ENCODE measurements at places on chromosomes 7 and 10. TPM values are rescaled to one million over a fixed set of nuclear protein-coding genes. Genes with fewer than 3 reads are reported as not detected.
A peak's percentile ranks its signal among the peaks of the same experiment; 100 is the strongest.

GRCh38 chr10:70969188-70969587 lies 80.8 kb upstream of the PCBD1 start:
- no peaks in the 10 kb centered on the region for H3K27me3 ChIP-seq
- H3K4me1 ChIP-seq, result no peaks in the 10 kb centered on the region
- no peaks in the 10 kb centered on the region for H3K36me3 ChIP-seq
- no peak for DNase-seq

The PRPS1L1 gene
- total RNA-seq, result not detected

GRCh38 chr10:15137036-15137359 lies 31.5 kb downstream of the NMT2 start:
- H3K27me3 ChIP-seq, result no peaks in the 10 kb centered on the region
- no peak for DNase-seq
- no peak overlapping the region for H3K27ac ChIP-seq
- peaks cover 43% of the 10 kb centered on the region for H3K36me3 ChIP-seq
- no peaks in the 10 kb centered on the region for H3K4me1 ChIP-seq

DNA sequence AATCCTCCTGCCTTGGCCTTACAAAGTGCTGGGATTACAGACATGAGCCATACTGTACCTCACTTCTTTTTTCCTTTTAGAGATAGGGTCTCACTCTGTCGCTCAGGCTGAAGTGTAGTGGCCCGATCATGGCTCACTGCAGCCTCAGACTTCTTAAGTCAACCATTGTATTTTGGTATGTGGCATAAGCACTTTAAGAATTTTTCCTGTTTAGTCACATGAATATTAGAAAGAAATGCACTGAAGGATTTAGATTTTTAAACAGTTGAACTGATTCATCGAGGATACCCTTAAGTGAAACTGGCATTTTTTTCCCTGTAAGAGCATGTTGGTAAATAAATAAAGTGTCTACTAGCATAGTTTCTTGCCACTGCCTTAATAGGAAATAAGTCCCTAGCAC lies 319.3 kb upstream of the CACNA2D1 start:
- no peaks in the 10 kb centered on the region for H3K4me1 ChIP-seq
- DNase-seq, result no peak
- no peak overlapping the region for H3K27ac ChIP-seq

DNA sequence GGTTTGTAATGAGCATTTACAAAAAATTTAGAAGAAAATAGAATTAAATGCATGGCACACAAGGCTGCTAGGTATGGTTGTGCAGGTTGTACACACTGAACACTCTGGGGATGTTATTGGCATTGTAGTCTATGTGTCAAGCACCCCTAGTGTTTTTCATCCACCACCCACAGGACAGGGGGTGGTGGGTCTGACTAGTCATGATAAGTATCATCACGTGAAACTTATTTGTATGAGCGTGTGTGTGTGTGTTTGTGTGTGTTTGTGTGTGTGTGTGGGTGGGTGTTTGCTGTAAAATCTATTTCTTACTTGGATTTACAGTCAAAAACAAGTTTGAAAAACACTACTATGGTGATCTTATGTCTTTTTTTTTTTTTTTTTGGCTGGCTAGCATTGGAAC lies 66.5 kb downstream of the MAP3K8 start:
- H3K27ac ChIP-seq, result no peak overlapping the region
- no peak for DNase-seq
- no peaks in the 10 kb centered on the region for H3K36me3 ChIP-seq
- H3K4me3 ChIP-seq, result no peak overlapping the region
- peaks cover 40% of the 10 kb centered on the region for H3K4me1 ChIP-seq

The TMEM130 gene
- 3.1 TPM for total RNA-seq

GRCh38 chr7:21099432-21099831 lies 312.7 kb upstream of the SP8 start:
- no peaks in the 10 kb centered on the region for H3K4me1 ChIP-seq
- H3K4me3 ChIP-seq, result no peak overlapping the region
- no peaks in the 10 kb centered on the region for H3K27me3 ChIP-seq
- no peak for DNase-seq
- no peak overlapping the region for H3K27ac ChIP-seq

DNA sequence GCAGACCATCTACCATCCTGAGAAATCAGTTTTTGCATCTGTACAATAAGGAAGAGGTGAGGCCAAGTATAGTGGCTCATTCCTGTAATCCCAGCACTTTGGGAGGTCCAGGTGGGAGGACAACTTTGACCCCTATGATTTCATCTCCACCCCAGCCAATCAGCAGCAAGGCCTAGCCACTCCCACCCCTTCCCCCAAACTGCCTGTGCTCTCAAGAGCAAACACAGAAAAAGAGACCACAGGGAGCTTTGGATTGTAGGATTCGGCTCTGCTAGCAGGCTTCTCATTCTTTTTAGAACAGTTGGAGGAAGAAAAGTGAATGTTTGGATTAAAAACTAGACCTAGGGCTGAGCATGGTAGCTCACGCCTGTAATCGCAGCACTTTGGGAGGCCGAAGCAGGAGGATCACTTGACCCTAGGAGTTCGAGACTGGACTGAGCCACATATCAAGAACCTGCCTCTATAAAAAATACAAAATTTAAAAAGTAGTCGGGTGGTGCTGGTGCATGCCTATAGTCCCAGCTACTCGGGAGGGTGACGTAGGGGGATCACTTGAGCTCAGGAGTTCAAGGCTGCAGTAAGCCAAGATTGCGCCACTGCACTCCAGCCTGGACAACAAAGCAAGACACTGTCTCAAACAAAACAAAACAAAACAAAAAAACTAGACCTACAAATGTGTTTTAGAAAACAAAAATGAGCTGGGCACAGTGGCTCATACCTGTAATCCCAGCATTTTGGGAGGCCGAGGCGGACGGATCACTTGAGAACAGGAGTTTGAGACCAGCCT lies 25.1 kb upstream of the PROSER2 start:
- no peaks in the 10 kb centered on the region for H3K4me1 ChIP-seq
- no peak overlapping the region for H3K4me3 ChIP-seq
- no peaks in the 10 kb centered on the region for H3K27me3 ChIP-seq

- no peak for DNase-seq
- H3K4me3 ChIP-seq, result no peak overlapping the region
- no peaks in the 10 kb centered on the region for H3K36me3 ChIP-seq
- H3K27ac ChIP-seq, result no peak overlapping the region
- peaks cover 5% of the 10 kb centered on the region for H3K4me1 ChIP-seq
These were observed 695.8 kb downstream of the TYW1 start for GRCh38 chr7:67692425-67692824.

DNA sequence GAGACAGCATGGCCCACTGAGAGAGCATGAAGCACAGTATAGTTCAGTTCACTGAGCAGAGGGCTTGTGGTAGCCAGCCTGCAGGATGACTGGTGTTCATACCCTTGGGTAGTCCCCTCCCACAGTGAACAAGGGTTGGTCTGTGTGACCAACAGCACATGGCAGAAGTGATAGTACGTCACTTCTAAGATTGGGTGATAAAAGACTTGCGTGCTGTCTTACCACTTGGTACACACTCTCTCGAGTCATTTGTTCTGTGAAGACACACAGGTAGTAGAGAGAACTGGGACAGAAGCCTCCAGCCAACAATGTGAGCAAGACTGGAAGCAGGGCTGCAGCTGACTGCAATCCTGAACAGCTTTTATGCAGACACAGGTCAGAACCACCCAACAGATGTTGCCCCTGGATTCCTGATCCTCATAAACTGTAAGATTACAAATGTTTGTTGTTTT lies 14.6 kb downstream of the EPC1 start:
- no peak overlapping the region for H3K4me3 ChIP-seq
- no peak for DNase-seq
- H3K36me3 ChIP-seq, result no peaks in the 10 kb centered on the region
- H3K27ac ChIP-seq, result peak overlapping the region; percentile 9
- no peaks in the 10 kb centered on the region for H3K27me3 ChIP-seq

DNA sequence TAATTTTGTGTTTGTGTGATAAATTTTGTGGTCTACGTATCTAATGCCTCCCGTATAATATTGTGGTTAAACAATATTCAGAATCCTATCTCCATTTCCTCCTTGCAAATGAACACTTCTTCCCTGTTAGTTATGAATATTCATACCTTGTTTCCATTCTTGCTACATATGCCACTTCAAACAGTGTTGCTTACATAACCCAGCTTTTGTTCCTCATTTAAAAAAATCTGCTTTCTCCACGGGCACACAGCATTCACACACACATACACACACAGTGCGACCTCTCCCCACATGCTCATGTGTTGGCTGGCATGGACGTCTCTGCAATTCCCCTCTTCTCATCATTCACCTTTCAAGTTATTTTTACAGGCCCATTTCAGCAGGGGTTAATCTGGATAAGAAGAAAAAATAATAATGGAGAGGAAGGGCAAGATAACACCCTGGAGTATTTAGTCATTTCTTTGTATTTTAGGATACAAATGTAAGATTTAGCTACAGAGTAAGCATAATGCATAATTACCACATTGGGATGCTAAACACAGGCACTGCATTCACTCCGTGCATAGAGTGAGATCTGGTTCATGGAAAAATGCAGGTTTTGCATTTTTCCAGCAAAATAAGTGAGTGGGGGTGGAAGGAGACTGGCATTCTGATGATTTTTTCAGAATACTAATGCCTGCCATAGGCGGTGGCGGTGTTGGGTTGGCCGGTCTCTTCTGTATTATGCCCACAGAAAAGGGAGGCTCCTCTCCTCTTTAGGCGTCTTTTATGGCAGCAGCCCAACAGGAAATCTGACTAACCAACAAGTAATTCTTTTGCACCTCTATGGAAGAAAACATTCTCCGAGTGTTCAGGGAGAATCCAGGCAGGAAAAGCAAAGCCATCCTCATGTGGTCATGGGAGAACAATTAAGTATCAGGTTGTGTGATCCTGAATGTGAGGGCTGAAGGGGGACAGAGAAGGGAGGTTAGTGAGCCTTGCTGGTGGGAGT lies 31.7 kb upstream of the ELMO1 start:
- no peaks in the 10 kb centered on the region for H3K4me1 ChIP-seq
- no peak overlapping the region for H3K4me3 ChIP-seq
- H3K36me3 ChIP-seq, result no peaks in the 10 kb centered on the region
- DNase-seq, result no peak
- no peak overlapping the region for H3K27ac ChIP-seq

The ZCWPW1 gene
- 4.3 TPM for total RNA-seq

- H3K27me3 ChIP-seq, result no peaks in the 10 kb centered on the region
- no peaks in the 10 kb centered on the region for H3K36me3 ChIP-seq
- H3K4me3 ChIP-seq, result no peak overlapping the region
- H3K27ac ChIP-seq, result no peak overlapping the region
- DNase-seq, result no peak
These were observed 411.2 kb downstream of the GLRX3 start for GRCh38 chr10:130547368-130547767.

- DNase-seq, result no peak
- no peaks in the 10 kb centered on the region for H3K36me3 ChIP-seq
- H3K4me3 ChIP-seq, result peak overlapping the region; percentile 34
- H3K27me3 ChIP-seq, result no peaks in the 10 kb centered on the region
These were observed 55.8 kb downstream of the TMEM26 start for GRCh38 chr10:61397175-61397986.

- no peak for DNase-seq
- no peak overlapping the region for H3K27ac ChIP-seq
- H3K4me1 ChIP-seq, result peaks cover 28% of the 10 kb centered on the region
- H3K27me3 ChIP-seq, result no peaks in the 10 kb centered on the region
- H3K36me3 ChIP-seq, result no peaks in the 10 kb centered on the region
These were observed 40.4 kb downstream of the IFIT5 start for GRCh38 chr10:89454561-89455347.

DNA sequence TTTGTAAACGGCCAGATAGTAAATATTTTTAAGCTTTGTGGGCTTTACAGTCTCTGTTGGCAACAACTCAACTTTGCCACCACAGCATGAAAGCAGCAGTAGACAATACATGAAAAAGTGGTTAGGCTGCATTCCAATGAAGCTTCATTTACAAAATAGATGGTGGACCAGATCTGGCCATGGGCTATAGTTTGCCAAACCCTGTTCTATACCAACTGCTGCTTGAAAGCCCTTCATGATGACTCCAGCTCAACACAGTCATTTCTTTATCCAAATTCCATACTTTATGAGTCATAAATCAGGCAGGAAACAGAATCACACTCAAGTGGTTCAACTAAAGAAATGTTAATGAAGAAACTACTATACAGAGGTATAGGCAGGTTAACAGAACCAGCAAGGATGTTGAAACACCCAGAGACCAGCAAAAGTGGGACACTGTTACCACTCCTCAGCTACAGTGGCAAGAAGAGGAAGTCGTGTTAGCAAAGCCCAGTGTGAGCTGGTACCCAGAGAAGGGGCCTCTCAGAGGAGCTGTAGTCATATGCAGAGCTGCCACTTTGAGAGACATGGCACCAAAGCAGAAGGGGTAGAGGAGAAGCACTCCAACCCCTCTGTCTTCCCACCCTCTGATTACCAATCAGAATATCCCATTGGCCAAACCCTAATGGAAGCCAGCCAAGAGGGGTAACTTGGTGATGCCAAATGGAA lies 72.5 kb downstream of the PRLHR start:
- H3K27ac ChIP-seq, result no peak overlapping the region
- H3K4me3 ChIP-seq, result no peak overlapping the region
- H3K27me3 ChIP-seq, result no peaks in the 10 kb centered on the region
- DNase-seq, result no peak

DNA sequence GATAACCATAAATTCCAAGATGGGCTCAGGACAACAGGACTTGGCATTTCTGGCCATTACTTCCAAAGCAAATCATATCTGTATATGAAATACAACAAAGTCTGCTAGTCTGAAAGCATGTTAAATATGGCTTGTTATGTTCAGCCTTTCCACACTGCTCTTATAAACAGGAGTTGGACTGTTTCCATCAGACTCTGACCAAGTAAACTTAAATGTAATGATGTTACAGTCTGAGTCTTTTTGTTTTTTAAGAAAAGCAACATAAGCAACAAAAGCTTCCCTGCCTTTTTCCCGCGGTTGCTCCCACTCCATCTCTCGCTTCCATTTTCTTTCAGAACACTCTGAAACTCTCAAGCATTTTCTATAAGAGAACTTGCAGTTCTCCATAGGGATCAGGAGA lies 8.1 kb upstream of the CDCA7L start:
- H3K27me3 ChIP-seq, result no peaks in the 10 kb centered on the region
- no peak overlapping the region for H3K4me3 ChIP-seq
- no peaks in the 10 kb centered on the region for H3K36me3 ChIP-seq
- no peaks in the 10 kb centered on the region for H3K4me1 ChIP-seq
- no peak overlapping the region for H3K27ac ChIP-seq
